Neural crest cell (in vitro differentiated cells): ENCODE measurements at places on chromosomes 12 and 14.
A peak's percentile ranks its signal among the peaks of the same experiment; 100 is the strongest.

DNA sequence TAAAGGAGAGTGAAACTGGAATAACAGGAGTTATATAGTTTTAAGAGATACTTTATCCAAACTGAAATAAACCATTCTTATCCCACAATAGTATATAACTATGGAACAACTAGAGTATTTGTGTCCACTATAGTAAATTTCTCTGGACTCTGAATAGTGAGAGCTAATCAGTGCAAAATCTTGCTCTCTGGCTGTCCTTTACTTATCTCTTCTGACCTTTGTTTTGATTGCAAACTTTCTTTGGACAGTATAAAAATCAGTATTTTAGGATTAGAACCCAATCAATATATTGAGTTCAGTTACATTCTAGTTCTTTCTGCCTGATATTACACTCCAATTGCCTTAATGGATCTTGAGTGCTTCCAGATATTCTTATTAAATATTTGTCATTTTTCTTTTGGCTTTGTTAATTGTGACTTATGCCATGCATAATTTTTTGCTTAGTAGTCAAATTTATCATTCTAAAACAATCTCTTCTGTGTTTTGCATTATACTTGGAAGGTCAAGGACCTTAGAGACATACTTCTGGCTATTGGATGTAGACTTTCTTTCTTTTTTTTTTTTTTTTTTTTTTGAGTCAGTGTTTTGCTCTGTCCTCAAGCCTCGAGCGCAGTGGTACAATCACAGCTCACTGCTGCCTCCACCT, 89.9 kb upstream of the AMN1 start:
- no peak overlapping the region for H3K4me3 ChIP-seq
- H3K27me3 ChIP-seq: no peaks in the 10 kb centered on the region
- no peak for DNase-seq
- no peak overlapping the region for H3K27ac ChIP-seq
- no peaks in the 10 kb centered on the region for H3K4me1 ChIP-seq

- no peaks in the 10 kb centered on the region for H3K27me3 ChIP-seq
- no peak for DNase-seq
- no peaks in the 10 kb centered on the region for H3K4me1 ChIP-seq
- H3K27ac ChIP-seq: no peak overlapping the region
These were observed 15.7 kb downstream of the RERG start for GRCh38 chr12:15205341-15206010.

GRCh38 chr12:110347767-110348166, 55.7 kb downstream of the ANAPC7 start:
- no peak overlapping the region for H3K4me3 ChIP-seq
- no peaks in the 10 kb centered on the region for H3K4me1 ChIP-seq
- H3K27ac ChIP-seq: no peak overlapping the region
- H3K27me3 ChIP-seq: no peaks in the 10 kb centered on the region
- DNase-seq: no peak

DNA sequence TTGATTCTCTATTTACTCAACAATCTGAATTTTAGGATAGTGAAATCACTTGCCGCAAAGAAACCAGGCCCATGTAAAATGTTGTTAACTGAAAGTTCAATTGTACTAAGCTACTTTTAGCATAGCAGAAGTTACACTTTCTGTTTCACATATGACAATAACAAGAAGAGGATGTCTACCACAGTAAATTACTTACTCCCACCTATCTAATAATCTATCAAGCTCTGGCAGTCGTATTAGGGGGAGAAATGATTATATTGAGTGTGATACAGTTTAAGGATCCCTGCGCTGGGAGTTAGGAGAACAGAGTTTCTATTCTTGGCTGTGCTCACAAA, 66.5 kb upstream of the CAND1 start:
- DNase-seq: no peak
- H3K4me3 ChIP-seq: no peak overlapping the region
- H3K27me3 ChIP-seq: peaks cover 10% of the 10 kb centered on the region
- no peaks in the 10 kb centered on the region for H3K36me3 ChIP-seq

DNA sequence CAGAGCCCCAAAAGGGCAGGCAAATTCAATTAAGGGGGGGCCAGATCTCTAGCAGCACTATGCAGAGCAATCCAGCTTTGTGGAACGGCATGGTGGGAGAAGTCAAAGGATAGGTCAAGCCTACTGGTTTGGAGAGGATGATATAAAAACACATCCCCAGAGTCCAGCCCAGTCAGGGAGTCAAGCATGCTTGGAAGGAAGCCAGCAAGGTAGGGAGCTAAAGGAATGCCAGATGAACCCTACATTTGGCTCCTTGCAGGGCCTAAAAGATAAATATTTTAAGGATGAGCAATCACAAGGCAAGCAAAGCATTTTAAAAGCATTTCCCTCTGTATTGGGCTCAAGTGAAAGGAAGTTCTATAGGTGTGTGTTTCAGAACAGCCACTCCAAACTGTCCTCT, 21.4 kb downstream of the KCTD10 start:
- DNase-seq: no peak
- H3K27me3 ChIP-seq: no peaks in the 10 kb centered on the region
- H3K27ac ChIP-seq: peak overlapping the region; percentile 64
- H3K4me1 ChIP-seq: peaks cover 37% of the 10 kb centered on the region
- peaks cover 11% of the 10 kb centered on the region for H3K36me3 ChIP-seq
- peak overlapping the region; percentile 16 for H3K4me3 ChIP-seq
